Myocyte (in vitro differentiated cells): ENCODE measurements at places on chromosomes 6 and 20. TPM values are rescaled to one million over a fixed set of nuclear protein-coding genes. Genes with fewer than 3 reads are reported as not detected.

DNA sequence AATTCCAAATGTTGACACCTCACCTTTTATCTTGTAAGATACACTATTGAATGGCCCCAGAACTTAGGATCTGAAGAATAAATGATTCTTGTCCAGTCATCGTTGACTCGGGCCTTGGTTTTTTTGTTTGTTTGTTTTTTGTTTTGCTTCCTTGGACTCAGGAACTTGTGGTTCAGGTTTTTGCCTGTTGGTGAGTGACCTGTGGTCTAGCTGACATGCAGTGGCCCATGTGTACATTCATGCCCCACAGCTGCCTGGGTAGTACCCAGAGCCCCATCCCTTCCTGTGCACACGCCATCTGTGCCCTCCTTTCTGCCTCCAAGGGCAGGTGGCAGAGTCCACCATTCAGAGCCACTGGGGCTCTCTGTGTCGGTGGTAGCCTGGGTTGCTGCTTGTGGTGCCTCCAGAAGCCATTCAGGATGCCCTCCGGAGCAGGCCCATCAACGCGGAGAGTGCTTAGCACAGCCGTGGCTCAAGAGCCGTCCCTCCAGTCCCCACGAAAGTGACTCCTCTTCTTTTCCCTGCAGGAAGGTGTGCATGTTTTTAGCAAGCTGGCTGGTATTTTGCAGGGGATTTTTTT is 85.9 kb downstream of the SYNJ2 start:
- peak; percentile 50 for DNase-seq

PDYN gene
- not detected in 2 replicates for total RNA-seq

DNA sequence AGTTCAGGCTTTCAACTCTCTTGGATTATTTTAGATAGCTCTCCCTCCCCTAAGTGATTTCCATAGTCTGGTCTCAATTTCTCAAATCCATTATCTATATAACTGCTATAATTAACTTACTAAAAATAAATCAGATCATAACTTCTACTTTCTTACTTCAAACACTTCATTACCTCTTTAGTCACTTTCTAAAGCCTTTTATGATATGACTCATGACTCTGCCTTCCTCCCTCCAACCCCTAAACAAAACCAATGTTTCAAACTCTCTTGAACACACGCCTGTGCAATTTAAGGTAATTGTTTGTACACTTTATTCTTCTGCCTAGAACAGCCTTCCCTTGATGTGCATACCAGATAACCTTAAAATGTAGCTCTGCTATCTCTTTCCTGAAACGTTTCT is 100.5 kb downstream of the LMBRD1 start:
- DNase-seq: no peak

- peak; percentile 62 for DNase-seq
Observed at GRCh38 chr20:3172933-3173609, at the start of gene LZTS3. TSS of gene LZTS3 (minus strand) at chr20:3173549. CDS start at chr20:3167163, 6,386 bp downstream.

- DNase-seq: peak; percentile 91
Observed at GRCh38 chr20:62367633-62368391, 700 bp upstream of the LAMA5 start.

GRCh38 chr6:125534430-125535263 is 214.8 kb upstream of the HEY2 start:
- no peak for DNase-seq

DNA sequence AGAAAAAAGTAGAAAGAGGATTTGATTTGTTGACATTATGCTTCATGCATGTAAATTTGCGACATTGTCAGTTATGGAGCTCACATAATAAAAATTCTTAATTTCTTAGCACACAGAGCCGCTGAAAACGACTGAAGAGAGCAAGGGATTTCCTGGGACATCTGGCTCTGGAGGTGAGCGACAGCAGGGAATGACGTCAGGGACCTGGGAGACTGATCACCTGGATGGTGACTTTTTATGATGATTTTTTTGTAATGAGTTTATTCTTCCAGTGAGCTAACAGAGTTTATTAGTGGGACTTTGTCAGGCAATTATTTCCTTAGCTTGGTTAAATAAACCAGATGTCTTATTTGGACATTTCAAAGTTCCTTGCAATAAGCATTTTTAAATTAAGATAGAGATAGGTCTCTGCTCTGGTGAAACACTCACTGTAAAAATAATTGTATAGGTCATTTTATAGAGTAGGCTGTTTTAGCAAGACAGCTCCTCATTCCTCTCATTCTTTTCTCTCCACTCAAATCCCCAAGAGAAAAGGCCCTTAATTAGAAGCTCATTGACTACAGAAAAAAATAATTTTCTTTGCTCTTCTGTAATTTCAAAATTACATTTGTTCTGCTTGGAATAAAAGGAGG is 19.4 kb downstream of the TMEM200A start:
- DNase-seq: no peak

DNA sequence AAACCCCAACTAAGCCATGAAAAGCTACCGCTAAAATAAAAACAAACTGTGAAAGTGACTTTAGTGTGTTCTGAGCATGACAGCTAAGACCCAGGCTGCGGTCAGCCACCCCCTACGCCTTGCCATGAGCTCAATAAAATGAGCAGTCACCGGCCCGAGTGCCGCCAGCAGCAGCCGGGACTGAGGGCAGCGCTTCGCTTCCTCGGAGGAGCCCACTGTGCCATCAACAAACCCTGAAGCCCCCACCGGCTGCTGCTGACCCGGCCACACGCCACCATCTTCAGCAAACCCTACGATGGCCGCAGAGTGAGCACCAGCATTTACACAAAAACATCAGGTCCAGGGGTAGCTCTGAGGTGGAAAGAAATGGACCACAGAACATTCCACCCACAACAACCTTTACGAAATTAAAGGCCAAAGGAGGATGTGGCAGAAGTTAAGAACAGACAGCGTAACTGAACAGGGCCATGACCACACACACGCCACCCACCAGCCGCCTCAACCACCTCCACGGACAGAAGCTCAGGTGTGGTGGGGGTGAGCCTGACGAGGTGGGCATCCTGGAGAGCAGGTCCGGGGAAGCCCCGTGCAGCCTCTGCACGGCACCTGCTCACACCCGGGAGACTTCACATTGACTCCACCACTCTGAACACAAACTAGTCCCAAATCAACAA is 67.0 kb downstream of the THBS2 start:
- DNase-seq: no peak

DNA sequence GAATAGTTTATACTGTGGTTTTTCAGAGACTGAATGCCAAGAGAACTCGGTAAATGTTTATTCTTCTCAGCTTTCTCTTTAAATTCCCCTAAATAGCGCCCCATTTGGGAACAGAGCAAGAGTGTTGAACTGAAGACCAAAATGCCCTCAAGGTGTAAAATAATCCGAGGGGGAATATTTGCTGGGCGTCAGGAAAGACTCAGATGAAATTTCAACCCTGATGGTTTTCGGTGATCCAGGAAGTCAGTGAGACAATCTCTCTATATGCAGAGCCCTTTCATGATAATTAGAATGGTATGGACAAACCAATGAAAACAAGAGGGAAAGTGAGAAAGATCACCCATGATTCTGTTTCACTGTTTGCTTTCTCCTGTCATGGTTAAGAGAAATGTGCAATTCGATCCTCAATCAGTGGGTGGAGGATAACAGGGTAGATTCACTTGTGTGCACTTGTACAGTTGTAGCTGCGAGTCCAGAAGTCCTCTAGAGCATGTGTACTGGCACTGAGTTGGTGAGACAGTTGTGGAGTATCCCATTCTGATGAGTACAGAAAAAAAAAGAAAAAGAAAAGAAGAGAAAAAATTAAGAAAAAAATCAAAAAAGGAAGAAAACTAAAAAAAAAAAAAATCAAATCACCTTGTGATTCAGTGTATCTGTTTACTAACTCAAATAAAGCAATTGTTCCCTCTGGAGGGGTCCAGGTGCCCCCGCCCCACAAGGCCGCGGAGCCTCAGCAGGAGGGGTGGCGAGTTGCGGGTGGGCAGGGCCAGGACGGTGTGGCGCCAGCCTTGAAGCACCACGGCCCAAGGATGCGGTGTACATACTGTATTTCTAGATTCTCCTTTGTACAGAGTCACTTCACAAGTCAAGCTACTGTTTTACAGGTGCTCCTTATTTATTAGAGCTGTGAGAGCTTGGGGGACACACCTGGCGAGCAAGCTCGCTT is 164.9 kb downstream of the SCML4 start:
- no peak for DNase-seq

GRCh38 chr6:167116109-167116837 is 6.6 kb upstream of the CCR6 start:
- no peak for DNase-seq

SIM1 gene
- total RNA-seq: 29.7 and 39.7 TPM in 2 replicates

GRCh38 chr6:167674486-167674885 is 152.2 kb upstream of the AFDN start:
- no peak for DNase-seq

RAET1L gene
- not detected in 2 replicates for total RNA-seq

- DNase-seq: peak; percentile 70
Observed at GRCh38 chr20:38094373-38094891, 60.9 kb downstream of the RPRD1B start.

CST4 gene
- total RNA-seq: not detected in 2 replicates

DNA sequence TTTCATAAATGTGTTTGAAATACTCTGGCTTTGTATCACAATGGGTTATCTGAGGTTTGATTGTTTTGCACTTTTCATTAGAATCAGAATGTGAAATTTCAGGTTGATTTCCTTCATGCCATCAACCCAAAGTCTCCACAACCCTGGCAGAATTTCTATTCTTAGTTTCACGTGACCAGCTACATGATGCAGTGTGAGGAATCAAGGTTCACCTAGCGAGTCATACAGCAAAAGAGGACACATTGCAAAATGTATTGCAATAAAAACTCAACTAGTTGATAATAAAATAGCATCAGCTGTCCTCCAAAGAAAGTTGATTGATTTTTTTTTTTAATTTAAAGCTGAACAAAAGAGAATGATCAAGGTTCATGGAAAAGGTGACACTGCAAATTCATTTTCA is 2.2 kb downstream of the HAO1 start:
- peak; percentile 25 for DNase-seq

GRCh38 chr20:49868538-49868937 is 46.8 kb downstream of the SPATA2 start:
- DNase-seq: no peak

DNA sequence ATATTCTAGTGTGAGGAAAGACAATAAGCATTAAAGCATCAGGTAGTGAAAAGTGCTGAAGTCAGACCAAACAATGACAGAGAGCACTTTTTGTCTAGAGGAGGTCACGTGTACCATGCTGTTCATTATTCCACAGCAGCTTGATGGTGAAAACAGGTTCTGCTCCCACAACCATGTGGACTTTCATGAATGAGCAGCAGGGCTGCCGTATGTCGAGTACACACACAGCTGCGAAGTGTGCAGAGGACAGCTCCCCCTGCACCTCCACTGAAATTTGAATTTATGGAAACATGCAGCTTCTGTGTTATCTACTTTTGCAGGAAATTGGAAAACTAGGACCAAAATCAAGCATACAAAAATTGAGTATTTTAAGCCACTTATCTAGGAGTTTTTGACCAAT is 85.3 kb downstream of the MAP7 start:
- DNase-seq: no peak

SYNGAP1 gene
- 2.7 and 2.8 TPM in 2 replicates for total RNA-seq

VWA7 gene
- 1.3 TPM in 1 of 2 replicates, not detected in the other for total RNA-seq

DNA sequence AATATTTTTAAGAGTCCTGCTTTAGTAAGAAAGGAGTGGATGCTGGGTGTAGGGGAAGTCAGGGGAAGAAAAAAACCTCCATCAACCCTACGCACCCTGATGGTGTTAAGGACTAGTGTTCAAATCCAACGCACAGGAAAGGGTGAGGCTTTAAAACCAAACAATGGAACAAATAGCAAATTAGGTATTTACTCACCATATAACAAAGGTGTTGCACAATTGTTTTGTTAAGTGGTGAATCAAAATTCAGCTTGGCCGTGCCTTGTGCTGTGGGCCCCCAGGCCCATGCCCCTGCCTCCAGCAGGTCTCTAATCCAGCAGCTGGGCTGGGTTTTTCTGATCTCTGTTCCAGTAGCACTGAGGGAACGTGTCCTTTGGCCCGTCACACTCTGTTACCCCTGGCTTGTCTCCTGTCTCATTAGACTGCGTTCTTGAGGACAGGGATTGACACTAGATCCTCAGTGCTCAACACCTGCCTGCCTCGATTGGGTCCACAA is 11.8 kb downstream of the FAM83D start:
- DNase-seq: no peak

AARS2 gene
- 6.1 and 6.8 TPM in 2 replicates for total RNA-seq

GRCh38 chr6:21098744-21099143 is 494.8 kb upstream of the SOX4 start:
- DNase-seq: no peak
